ENCODE measurements at places on chromosomes 1 and 21. TPM values are rescaled to one million over a fixed set of nuclear protein-coding genes. Genes with fewer than 3 reads are reported as not detected.

GRCh38 chr1:118159569-118159968 lies 25.5 kb downstream of the SPAG17 start:
- DNase-seq, result no peak

Gene FMO1
- total RNA-seq, result not detected

- no peak for DNase-seq
Measured at GRCh38 chr1:241495741-241496140, 23.8 kb downstream of the FH start.

- no peak for DNase-seq
Measured at GRCh38 chr1:38243106-38243505, 196.5 kb upstream of the POU3F1 start.

Gene POLR3GL
- total RNA-seq, result 22.8 TPM

Gene CELF3
- total RNA-seq, result not detected

DNA sequence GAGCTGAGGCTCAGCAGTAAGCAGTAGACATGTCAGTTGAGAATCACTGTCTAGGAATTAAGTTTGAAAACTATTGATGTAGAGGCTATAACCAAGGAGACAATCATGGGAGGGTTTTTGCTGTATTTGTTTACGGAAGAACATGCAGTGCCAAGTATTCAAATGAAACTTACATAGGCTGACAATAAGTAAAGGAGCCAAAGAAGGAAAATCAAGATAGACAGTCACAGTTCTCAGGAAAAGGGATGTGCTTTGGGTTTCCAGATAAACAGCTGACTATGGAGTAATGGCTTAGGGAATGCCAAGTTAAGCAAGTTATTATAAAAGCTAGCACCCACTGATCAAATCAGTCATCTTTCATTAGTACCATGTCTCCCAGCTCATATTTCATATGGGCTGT lies 21.5 kb downstream of the GNG12 start:
- no peak for DNase-seq

DNA sequence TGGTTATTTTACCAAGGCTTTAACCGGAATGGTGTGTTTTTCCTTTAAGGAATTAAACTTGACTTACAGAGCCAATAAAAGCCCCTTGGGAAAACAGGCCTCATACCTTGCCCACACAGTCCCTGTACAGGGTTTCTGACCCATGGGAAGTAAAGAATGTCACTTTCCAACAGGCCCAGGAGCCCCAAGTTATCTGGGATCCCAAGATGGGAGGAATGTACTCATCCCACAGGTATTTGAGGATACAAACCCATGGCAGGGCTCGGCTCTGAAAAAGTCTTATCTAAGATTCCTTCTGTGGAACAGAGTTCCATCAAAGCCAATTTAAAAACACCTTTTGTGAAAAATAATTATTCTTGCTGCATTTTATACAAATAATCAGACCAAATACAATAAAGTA lies 15.3 kb upstream of the COX20 start:
- DNase-seq, result no peak

GRCh38 chr21:17003258-17003615 lies 509.6 kb upstream of the CXADR start:
- peak; percentile 83 for DNase-seq

DNA sequence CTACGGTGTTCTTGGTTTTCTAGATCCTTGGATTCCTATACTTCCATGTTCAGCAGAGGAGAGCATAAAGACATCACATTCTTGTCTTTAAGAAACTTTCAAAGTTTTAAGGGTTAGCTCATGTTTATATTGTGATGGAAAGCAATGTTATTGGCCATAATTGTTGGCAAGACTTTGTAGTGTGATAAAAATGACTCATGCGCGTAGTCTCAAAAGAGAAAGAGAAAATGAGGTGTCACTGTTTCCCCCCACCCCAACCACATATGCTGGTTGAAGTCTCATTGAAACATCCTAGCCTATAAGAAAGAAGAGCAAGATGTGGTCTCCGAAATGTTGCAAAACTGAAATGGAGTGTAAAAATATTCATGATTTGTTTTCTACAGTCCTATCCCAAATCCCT lies 348.8 kb downstream of the PTBP2 start:
- no peak for DNase-seq

- DNase-seq, result peak; percentile 87
Measured at GRCh38 chr1:39892601-39893595, 8.8 kb downstream of the MYCL start.

- no peak for DNase-seq
Measured at GRCh38 chr1:241020851-241021697, 335.9 kb downstream of the RGS7 start.

- DNase-seq, result peak; percentile 91
Measured at GRCh38 chr1:21552715-21553114, 43.5 kb downstream of the ALPL start.

GRCh38 chr1:66623812-66624211 lies 89.9 kb downstream of the SGIP1 start:
- DNase-seq, result peak; percentile 32

Gene CSRP1
- total RNA-seq, result 1,173 TPM

Gene CKS1B
- total RNA-seq, result 338 TPM

DNA sequence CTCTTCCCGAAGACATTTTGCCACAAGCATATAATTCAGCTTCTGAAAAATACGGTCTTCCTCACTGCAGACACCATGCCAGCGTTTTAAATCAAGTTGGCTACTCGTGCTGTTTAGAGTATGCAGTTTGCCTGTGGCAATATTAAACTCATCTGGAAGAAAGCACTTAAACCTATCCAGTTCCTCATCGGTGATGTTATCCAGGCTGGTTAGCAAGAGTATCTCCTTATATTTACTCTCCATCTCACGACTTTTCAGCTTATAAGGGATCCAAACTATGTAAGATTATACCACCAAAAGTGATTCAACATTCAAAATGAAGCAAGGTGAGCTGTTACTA lies 9.7 kb upstream of the IFI16 start:
- no peak for DNase-seq

Gene AMY1B
- total RNA-seq, result not detected

DNA sequence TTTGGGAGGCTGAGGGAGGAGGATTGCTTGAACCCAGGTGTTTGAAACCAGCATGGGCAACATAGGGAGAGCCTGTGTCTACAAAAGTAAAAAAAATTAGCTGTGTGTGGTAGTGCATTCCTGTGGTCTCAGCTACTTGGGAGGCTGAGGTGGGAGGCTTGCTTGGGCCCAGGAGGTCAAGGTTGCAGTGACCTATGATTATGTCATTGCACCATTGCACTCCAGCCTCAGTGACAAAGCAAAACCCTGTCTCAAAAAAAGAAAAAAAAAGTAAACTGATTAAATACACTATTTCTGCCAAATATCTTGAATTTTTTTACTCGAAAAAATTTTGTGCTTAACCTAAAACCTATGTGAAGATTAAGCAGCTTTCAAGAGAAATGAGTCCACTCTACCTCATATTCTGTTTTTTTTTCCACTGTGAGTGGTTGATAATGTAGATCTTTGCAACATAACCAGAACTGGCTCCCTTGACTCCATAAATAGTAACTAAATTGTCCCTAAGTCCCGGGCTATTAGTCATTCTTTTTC lies 19.4 kb upstream of the ZNF281 start:
- DNase-seq, result peak; percentile 94

DNA sequence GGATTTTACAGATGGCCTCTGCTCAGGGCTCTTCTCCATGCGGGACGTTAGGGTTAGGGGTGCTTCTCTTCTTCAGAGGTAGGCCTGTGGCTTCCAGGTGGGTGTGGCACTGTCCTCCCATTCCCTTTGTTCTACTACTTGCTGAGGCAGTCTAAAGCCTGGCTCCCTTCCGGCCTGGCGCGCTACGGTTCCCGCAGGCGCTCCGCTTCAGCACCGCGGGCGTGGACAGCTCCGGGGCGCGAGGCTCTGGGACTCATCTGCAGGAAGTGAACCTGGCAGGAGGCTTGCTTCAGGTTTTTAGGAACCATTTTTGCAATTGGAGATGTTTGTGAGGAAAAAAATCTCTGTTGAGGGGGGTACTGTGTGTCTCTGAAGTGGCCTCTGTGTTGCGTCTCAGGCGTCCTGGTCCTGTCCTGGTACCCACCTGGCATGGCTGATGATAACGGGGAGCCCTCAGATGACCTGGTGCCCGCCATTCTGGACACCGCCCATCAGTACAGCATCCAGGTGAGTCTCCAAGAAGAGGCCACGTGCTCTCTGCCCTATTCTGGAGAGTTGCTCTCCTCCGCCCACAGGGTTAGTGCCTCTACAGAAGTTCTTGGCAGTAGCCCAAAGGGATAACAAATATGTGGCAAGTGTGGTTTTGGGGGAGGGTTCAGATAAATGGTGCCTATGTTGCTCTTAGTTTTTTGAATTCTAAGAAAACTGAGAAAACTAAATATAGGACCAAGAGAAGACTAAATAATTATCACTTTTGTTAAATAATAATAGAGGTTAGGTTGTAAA lies 1.9 kb downstream of the MANEAL start:
- DNase-seq, result peak; percentile 35

GRCh38 chr1:90534116-90534515 lies 183.0 kb downstream of the BARHL2 start:
- DNase-seq, result no peak

DNA sequence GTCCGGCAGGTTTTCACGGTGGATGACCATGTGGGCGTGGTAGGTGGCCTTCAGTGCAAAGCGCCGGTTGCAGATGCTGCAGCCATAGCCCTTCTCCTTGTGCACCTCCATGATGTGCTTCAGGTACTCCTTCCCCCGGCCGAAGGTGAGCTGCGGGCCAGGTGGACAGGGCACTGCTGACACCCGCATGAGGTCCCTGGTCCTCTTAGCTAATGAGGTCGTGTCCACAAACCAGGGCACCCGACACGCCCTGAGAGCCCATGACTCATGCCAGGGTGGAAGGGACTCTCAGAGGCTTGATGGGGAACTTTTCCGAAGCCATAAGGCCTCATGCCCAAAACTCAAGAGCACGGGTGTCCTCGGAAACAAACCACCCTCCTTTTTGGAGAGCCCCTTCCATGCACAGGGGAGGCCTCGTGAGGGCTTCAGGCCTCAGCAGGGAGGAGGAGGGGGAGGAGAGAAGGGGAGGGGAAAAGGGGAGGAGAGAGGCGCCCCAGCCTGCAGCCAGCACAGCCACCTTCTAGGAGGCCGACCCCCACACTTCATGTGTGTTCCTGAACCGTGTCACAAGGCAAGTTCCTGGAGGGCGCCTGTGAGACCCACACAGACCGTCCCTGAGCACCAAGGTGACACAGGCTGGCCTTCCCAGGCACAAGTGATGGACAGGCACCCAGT lies 54.4 kb upstream of the RIPK4 start:
- DNase-seq, result no peak

DNA sequence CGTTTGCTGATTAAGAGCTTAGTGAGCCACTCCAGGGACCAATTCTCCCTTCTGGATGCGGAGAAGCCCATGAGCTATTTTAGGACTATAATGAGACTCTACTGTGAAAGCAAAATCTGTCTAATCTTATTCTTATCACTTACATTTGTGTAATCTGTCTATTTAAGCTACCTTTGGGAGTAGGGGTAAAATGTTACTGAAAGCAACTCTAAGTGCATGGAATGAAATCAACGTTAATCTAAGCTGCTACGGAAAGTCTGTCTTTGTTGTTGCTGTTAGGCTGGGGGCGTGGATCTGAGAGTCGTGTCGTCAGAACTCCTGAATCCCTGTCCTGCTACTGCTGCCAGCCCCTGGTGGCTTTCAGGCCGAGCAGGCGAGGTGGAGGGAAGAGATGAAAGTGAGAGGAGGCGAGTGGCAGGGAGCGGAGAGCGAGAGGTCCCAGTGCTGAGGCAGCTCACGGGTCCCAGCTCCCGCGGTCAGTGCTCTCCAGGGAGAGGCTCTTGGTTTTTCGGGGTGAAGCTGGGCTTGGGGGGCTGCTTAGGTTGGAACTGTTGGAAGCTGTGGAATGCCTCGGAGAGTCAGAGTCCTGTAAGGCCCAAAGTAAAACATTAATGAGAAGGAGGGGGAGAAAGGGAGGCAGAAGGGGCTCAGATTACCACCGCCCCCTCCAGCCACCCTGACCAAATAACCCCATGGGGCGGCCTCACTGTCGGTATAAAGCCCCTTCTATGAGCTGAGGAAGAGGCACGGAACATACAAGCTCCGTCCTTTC lies 53.9 kb downstream of the COQ8A start:
- DNase-seq, result no peak

DNA sequence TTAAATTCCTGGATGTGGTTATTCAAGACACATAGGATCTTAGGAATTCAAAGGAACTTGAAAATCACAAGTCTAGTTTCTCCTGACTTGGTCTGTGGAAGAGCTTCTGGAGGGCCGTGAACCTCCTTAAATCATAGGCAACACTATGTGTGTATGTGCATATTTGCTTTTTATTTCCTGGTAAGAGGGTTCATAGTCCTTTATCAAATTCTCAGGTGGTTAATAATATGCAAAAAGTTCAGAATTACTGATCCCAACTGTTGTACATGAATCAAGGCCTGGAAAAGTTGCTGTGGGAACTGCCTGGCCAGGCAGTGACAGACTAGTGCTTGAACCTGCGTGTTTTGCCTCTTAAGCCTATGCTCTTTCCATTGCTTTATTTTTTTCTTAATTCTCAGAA lies 12.9 kb downstream of the MTR start:
- DNase-seq, result no peak

GRCh38 chr1:54001591-54001990 lies 16.4 kb downstream of the LDLRAD1 start:
- no peak for DNase-seq

DNA sequence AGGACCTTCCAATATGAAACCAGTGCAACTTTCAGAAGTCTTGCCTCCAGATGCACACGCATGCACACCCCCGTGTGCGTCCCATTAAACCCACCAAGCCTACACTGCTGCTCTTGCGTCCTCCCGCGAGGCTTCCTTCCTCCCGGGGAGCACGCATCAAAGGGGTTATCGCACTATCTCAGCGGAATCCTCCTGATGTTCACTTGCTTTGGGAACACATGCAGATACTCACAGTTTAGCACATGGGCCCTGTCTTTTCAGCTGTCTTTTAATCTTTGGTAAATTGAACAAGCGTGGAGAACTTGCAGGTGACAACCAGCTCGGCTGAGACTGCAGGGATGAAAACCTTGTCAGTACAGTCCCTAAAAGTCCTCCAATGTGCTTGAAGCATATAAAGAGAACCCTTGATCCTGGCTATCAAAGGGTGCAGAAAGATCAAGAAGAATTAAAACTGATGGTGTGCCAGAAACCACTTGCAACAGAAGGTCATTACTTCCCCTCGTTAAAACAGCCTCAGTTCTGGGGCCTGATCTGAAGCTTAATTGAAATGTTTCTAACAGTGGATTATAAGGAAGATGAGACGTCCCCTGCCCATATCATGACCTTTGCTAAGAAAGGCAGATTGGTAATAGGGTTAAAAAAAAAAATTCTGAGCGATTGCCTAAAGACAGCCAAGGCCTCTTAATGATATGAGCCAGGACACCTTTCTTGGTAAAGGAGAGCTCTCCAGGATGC lies 149.4 kb upstream of the LMO4 start:
- DNase-seq, result no peak

Gene PGBD5
- 1.3 TPM for total RNA-seq

- DNase-seq, result no peak
Measured at GRCh38 chr1:216064643-216065042, 358.6 kb downstream of the USH2A start.

Gene AKIRIN1
- total RNA-seq, result 54.1 TPM

GRCh38 chr1:47436304-47436978 lies 1.4 kb upstream of the FOXD2 start:
- peak; percentile 84 for DNase-seq

DNA sequence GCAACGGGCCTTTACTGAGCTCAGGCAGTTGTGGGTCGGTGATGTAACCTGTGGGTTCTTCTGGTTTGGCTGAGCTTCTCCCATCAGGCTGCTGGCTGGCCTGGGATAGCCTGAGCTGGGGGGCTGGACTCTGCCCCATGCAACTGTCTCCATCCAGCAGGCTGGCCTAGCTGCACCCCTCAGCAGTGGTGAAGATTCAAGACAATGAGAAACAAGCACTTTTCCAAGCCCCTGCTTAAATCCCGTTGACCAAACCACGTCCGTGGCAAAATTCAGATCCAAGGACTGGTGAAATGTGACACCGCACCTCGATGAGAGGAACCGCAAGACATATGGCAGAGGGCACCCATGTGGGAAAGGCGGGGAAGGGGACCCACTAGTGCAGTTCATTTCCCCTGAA lies 25.6 kb downstream of the PRSS38 start:
- DNase-seq, result no peak
